ENCODE measurements at places on chromosomes 6 and 20.

GRCh38 chr6:133761706-133762105 lies 127.2 kb upstream of the TCF21 start:
- no peak for DNase-seq

DNA sequence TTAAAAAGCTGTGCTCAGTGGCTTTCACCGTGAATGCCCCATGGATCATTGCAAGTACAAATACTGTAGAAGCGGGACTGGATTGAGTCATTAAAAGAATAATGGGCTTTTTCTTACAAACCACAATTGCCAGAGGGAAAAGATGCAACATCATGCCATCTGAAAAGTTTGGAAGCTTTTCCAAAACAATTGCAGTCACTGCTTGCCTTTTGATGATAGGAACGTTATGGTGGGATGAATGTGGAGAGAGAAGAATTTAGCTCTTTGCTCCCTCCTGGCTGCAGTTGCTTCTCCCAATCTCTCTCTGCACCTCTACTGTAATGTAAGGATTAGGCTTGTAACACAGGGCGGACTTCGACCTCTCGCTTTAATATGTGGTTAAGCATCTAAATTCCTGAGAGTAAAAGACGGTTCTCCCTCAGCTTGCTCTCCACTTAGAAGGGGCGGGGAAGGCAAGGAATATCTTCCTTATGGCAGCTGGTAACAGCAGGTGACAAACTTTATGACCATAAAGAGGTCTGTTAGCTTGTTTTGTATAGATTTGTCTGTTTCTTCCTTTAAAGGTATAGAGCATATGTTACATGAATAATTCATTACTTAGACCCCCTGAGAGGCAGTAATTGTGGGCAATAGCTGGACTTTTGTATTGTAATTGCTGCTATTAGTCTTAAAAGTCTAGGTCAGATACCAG lies 376.1 kb downstream of the UTRN start:
- DNase-seq, result no peak

DNA sequence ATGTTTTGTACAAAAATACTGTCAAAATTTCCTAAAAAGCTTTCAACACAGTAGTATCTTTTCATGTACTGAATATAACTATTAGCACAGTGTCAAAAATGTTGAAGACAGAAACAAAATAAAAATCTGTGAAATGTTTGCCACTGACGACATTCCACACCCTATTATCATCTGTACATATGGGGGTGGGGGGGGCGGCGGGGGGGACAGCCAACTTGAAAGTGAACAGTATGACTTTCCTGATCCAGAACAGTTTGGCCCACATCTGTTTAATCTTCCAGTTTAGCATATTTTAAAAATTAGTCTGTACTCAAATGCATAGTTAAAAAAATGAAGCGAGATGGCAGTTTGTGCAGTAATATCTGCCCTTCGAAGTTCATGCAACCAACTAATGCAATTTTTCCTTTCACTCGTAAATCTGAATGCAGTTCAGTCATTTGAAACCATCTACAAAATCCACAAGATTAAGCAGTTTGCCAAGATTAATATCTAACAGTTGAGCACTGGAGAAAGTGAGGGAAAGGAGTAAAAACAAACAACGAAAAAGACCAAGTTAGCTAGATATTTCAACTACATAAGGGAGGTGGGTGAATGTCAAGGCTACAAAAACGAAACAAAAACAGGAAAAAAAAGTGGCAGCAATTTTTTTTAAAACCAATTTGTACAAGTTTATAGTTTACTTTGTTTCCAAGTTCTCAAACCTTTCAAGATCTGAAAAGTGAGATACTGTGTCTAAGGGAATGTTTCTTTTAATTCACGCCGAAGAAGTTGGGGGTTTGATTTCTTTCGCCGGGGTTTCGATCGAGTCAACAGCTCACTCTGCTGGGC lies 1.9 kb downstream of the CITED2 start:
- DNase-seq, result no peak

DNA sequence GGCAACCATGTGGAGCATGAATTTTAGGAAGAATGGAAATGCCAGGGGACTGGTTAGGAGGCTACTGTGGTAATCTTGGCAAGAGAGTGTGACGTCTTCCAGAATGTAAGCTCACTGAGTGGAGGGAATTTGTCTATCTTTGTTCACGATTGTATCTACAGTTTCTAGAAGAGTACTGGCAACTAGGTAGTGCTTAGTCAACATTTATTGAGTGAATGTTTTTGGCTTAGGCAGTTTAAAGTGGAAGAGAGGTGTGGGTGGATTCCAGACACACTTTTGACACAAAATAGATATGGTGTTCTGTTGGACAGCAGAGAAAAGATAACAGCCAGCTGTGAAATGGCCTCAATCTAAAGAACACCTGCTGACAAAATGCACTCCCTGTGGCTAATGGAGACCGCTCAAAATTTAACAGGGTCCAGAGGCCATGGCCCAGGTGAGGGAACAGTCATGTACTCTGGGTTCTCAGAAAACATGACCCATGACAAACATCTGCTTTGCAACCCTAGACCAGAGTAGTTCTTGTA lies 139.3 kb downstream of the GPX5 start:
- no peak for DNase-seq
